ENCODE measurements at places on chromosomes 6 and 20. TPM values are rescaled to one million over a fixed set of nuclear protein-coding genes. Genes with fewer than 3 reads are reported as not detected.

The PYGB gene
- polyA plus RNA-seq, result 25.4 TPM

The FAM83D gene
- 7.7 TPM for polyA plus RNA-seq

The PRL gene
- 0.67 TPM for polyA plus RNA-seq

The ZSWIM1 gene
- polyA plus RNA-seq, result 11.9 TPM

The SNAI1 gene
- polyA plus RNA-seq, result 11.9 TPM

The SYS1 gene
- 18.7 TPM for polyA plus RNA-seq

The MAS1 gene
- polyA plus RNA-seq, result 0.25 TPM

The TRIM15 gene
- polyA plus RNA-seq, result not detected

The HLA-DPB1 gene
- 19.2 TPM for polyA plus RNA-seq

The PROKR2 gene
- not detected for polyA plus RNA-seq

The ISM1 gene
- 1.1 TPM for polyA plus RNA-seq

The GSTA3 gene
- polyA plus RNA-seq, result not detected

The WFDC10B gene
- polyA plus RNA-seq, result not detected

GRCh38 chr20:49620364-49621240, 52.7 kb upstream of the PTGIS start:
- no peak for DNase-seq

DNA sequence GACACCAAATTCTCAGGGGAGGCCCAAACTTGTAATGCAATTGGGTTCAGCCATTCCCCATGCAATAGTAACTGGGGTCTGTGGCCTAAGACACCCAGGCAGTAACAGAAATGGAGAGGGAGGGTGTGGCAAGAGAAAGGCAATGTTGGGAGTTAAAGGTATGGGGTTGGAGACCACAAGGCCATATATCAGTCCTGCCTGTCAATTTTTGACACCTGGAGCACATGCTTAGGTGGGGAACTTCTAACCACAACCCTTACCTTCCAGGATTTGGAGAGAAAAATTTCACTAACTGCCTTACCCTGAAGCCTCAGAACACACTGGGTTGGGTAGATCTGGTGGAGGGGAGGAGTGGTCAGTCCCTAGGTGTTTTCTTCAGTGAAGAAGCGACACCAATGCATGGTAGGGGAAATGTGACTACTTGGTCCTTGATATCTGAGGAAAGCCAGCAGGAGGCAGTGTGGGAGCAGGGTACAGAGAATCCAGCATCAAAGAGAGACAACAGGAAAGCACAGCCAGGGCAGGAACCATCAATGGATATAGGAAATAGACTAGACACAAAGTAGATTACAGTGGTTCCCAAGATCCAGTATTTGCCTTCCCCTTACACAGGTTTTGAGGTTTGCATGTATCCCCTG, 6.8 kb upstream of the USP49 start:
- DNase-seq, result no peak

DNA sequence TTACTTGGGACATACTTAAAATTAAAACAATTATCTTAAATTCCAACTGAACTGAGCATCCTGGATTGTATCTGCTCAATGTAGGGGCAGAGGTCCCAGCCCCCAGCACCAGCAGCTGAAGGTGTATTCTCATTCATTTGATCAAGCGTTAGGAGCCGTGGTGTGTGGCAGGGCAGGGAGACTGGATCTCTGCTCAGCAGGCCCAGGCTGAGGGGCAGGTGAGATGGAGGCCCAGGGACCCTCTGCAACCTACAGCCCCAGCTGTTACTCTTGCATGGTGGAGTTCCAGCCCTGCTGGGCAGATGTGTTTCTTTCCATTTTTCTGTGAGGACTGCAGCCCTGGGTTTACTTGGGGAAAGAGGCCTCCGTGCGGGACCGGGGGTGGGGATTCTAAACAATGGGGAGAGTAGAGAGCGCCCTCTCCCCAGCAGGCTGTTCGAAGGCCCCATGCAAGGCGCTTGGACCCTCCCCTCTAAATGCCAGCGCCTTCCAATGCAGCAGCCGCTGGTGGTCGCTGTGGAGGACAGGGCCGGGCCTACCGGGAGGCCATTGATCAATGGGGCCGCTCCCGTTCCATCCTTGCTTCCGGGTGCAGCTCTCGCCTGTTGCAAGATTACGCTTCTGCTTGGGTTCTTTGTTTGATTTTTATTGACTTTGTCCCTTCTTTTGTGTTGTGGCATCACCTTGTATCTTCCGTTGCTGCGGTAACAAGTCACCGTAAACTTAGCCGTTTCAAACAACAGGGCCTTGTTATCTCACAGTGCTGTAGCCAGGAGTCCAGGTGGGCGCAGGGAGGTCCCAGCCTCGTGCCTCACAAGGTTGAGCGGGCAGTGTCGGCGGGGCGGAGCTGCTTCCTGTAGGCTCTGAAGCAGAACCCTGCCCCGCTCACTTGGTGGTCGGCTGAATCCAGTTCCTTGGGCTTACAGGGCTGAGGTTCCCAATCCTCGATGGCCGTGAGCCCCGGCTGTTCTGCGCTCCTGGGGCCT, 134.8 kb upstream of the PHACTR3 start:
- no peak for DNase-seq

DNA sequence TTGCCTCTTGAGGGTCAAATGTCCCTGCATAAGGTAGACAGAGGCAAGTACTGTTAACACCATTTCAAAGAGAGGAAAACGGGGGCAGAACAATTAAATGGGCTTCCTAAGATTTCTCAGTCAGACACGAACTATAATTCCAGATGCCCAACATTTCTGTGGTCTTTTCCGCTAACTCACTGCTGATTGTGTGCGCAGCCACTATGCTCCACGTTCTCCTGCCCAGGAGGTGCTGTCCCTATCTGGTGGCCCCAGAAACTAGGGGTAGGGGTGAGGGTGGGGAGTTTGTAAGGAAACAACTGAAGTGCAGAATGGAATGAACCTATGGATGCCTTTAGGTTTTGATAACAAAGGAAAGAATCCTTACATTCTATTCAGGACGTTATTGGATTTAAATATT, 86.1 kb upstream of the BACH2 start:
- no peak for DNase-seq

GRCh38 chr6:54206510-54206909, 95.3 kb downstream of the MLIP start:
- DNase-seq, result no peak

DNA sequence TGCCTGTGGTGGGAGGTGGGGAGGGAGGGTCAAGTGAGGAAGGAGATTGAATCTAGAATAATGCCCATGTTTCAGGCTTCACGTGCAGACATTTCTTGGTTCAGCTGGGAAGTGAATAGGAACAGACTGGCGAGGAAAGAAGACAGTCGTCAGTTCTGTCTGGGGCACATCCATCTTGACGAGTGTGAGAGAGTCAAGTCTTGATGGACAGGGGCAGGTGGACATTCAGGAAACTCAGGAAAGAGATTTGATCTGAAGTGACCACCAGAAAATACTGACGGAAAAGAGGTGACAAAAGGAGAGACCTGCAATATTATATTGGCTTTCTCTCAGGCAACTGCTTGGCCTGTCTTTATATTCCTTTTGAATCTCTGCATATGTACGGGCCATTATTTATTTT, 68.6 kb downstream of the ESR1 start:
- no peak for DNase-seq

DNA sequence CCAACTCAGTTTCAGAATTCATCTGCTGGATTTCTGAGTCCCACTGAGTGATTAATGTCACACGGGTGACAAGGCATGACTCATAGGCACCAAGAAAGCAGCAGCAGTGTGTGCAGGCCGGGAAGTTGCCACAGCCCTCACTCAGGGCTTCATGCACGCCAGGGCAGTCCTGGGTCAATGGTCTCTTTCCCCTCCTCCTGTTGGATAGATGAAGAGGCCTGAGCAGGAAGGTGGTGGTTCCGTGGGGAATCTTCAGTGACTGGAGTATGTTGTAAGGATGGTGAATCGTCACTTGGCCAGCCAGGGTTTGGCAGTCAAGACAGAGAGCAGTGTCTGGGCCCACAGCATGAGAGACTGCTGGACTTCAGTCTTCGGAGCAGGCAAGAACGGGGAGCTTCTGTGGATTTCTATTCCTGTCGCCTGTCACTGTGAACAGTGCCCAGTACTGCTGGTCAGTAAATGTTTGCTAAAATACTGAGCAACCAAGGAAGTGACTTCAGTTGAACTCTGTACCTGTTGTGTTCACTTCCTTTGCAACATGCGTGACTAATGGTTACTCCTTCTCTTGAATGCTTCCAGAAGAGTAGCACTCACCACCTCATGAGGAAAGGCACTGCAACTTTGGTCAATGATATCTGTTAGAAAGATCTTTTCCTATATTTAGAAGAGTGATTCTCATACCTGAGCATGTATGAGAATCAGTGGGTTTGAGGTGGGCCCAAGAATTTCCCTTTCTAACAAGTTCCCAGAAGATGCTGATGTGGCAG, 62.0 kb upstream of the CD93 start:
- DNase-seq, result no peak

- DNase-seq, result no peak
Observed at GRCh38 chr6:37741757-37742400, 44.2 kb upstream of the MDGA1 start.

DNA sequence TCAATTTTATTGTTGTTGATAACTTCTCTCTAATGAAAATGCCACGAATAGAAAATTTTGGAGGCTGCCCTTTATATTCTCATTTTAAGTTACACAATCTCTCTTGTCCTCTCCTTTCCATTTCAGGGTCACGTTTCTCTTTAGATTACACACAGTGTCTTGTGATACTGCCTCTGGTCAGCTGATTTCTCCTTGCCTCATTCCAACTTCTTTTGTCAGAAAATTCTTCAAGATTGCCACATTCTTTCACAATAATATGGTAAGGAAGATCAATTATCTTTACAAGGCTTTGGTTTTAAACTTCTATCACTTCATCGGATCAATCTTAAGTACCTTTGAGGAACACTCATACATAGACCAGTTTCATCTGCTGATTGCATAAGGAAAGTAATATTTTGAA, 370.3 kb downstream of the RFPL4B start:
- DNase-seq, result no peak
